ENCODE measurements at places on chromosomes 11 and 22. TPM values are rescaled to one million over a fixed set of nuclear protein-coding genes. Genes with fewer than 3 reads are reported as not detected.

Gene RAB38
- 84.7 TPM for total RNA-seq

Gene NRIP3
- total RNA-seq: 0.80 TPM

Gene PKP3
- total RNA-seq: 359 TPM

Gene CEP126
- 1.2 TPM for total RNA-seq

Gene MDK
- 40.9 TPM for total RNA-seq

Gene PGA5
- not detected for total RNA-seq

Gene MB
- 7.7 TPM for total RNA-seq

Gene FXYD6
- 1.6 TPM for total RNA-seq

Gene MS4A6A
- 4.9 TPM for total RNA-seq

Gene SAA2
- total RNA-seq: 19.0 TPM

Gene UBQLNL
- total RNA-seq: 0.08 TPM

Gene KCNA4
- total RNA-seq: not detected

Gene NELL1
- total RNA-seq: not detected

Gene TPBGL
- total RNA-seq: not detected

Gene NFAM1
- 0.88 TPM for total RNA-seq

GRCh38 chr11:125750629-125751028, 4.5 kb downstream of the PATE1 start:
- ATAC-seq: no peak

GRCh38 chr11:123478352-123478987, 48.4 kb downstream of the GRAMD1B start:
- peak; percentile 58 for ATAC-seq

- no peak for ATAC-seq
These were observed 3.2 kb upstream of the KCNE3 start for GRCh38 chr11:74470526-74470925.

DNA sequence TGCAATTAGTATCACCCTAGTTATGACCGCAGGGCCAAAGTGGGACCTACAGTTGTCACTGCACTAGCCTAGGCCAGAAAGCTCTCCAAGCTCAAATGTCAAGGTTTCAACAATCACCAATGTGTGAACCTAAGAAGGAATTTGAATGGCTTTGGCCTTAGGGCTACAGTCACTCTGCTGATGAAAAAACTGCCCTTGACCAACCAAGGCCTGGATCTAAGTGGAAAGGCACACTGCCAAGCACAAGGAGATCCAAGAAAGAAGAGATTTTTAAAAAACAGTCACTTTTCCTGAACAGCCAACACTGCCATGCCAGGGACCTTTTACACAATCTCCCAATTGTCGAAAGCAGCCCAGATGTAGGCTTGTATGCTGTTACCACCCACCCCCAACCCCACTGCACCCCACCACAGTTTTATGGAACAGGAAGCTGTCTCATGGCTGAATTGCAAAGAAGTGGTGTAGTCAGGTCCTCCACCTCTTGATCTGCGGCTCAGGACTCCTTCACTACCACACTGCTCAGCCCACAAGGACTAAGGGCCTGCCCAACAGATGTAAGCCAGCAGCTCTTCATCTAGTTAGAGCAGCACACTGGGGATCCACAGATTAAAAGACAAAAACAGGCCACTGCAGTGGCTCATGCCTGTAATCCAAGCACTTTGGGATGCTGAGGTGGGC, 32.9 kb downstream of the SMCO4 start:
- ATAC-seq: no peak

DNA sequence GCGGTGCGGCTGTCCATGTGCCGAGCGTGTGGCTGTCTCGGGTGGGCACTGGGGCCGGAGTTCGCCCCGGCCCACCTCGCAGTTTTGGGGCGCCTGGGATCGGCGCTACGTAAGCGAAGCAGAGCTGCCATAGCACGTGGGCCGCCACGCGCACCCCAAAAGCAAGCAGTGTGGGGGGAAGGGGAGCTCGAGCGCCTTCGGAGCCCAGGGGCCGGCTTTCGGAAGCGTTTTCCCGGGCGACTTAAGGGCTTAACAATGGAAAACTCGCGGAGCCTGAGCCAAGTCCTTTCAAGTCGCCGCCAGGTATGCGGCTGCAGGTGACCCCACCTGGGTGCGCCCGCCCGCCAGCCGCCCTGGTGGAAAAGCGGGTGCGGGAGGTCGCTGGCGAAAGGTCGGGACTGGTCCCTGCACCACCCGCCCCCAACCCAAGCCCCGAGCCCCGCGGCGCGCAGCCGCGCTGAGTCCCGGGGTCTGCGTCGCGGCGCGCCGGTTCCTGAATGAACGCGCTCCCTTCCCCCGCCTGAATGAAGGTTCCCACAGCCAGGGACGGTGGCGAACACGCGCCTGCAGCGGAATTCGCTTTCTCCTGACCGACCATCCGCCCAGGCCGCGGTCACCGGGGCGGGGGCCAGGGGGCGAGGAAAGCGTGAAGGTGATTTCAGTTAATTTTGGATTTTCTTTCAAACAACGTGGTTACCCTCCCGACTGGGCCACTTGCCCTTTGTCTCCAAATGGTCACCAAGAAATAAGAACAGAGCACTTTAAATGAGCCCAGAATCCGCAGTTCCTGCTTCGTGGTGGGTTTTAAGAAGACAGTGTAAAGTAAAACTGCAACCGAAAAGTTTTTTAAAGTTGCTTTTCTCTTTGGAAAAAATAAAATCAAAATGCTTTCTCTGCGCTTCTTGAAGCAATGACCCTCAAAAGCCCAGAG, 2.8 kb upstream of the CCND1 start:
- ATAC-seq: peak; percentile 8

GRCh38 chr22:19215360-19215759, 36.8 kb upstream of the SLC25A1 start:
- peak; percentile 10 for ATAC-seq

GRCh38 chr11:1195682-1196515, 27.0 kb upstream of the MUC5B start:
- no peak for ATAC-seq

GRCh38 chr11:106552694-106553203, 465.5 kb downstream of the GUCY1A2 start:
- no peak for ATAC-seq

GRCh38 chr11:13550761-13551160, 55.0 kb upstream of the PTH start:
- ATAC-seq: no peak

GRCh38 chr11:112004389-112004788, 20.8 kb upstream of the DLAT start:
- ATAC-seq: peak; percentile 48

DNA sequence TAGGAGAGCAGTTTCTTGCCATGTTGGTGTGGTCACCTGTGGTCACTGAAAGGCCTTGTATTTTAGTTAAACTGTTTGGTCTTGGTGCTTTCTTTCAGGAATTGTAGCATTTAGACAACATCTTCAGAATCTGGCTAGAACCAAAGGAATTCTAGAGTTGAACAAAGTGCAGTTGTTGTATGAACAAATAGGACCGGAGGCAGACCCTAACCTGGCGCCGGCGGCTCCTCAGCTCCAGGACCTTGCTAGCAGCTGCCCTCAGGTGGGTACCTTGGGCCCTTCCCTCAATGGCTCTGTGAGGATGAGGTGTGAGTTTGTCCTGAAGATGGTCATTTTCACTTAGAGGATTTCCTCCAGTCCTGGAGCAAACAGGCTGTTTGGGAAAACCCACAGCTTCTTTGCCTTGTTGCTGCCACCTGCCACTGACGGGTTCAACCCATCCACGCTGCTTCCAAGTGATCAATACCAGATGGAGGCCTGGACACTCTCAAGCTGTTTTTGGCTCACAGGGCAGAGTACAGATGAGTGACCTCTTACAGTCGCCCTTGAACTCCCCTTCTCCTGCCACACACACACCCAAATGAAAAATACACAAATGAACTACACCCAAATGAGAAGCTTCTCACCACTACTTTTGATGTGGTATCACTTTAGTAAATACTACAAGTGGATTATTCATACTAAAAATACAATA, 45.2 kb downstream of the PPP2R1B start:
- no peak for ATAC-seq

GRCh38 chr11:65496304-65497140, 2.3 kb upstream of the MALAT1 start:
- ATAC-seq: no peak

DNA sequence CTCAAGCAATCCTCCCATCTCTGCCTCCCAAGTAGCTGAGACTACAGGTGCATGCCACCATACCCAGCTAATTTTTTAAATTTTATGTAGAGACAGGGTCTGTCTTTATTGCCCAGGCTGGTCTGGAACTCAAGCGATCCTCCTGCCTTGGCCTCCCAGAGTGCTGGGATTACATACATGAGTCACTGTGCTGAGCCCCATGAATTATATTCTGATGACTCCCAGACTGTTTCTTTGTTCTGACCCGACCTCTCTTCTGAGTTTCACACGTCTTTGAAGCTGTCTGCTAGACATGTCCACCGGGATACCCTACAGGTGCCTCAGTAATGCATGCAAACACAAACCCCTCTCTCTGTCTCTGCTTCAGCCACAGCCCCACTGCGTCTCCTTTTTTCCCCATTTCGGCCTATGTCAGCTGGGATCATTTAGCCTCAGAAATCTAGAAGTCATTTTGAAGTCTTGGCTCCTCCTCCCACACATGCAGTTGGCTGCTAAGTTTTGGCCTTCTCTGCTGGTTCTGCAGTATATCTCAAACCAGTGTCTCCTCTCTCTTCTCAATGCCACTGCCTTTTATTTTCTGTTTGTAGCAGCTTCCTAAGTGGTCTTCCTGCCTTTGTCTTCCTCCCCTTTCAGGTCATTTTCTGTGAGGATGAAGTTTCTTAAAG, 4.8 kb downstream of the VPS26B start:
- no peak for ATAC-seq

DNA sequence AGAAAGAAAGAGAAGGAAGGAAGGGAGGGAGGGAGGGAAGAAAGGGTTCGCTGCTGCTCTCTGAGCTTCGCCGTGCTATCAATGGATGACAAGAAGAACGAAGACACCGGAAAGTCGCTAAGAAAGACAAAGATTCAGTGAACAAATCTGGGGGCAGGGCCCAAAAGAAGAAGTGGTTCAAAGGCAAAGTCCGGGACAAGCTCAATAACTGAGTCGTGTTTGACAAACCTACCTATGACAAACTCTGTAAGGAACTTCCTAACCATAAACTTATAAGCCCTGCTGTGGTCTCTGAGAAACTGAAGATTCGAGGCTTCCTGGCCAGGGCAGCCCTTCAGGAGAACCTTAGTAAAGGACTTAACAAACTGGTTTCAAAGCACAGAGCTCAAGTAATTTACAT, 2.9 kb upstream of the TTLL1 start:
- no peak for ATAC-seq

DNA sequence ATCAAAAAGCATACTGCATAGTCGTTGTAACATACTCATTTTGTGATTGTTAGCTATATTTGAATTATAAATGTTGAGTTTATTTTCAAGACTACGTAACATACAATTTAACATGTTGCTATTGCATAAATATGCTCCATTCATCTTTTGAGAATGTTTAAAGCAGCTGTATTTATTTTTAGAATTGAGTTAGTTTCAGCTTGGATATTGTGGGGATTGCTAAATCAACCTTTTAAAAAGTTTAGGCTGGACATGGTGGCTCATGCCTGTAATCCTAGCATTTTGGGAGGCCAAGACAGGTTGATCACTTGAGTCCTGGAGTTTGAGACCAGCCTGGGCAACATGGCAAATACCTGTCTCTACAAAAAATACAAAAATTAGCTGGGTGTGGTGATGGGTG, 288.1 kb downstream of the DYNC2H1 start:
- ATAC-seq: no peak

DNA sequence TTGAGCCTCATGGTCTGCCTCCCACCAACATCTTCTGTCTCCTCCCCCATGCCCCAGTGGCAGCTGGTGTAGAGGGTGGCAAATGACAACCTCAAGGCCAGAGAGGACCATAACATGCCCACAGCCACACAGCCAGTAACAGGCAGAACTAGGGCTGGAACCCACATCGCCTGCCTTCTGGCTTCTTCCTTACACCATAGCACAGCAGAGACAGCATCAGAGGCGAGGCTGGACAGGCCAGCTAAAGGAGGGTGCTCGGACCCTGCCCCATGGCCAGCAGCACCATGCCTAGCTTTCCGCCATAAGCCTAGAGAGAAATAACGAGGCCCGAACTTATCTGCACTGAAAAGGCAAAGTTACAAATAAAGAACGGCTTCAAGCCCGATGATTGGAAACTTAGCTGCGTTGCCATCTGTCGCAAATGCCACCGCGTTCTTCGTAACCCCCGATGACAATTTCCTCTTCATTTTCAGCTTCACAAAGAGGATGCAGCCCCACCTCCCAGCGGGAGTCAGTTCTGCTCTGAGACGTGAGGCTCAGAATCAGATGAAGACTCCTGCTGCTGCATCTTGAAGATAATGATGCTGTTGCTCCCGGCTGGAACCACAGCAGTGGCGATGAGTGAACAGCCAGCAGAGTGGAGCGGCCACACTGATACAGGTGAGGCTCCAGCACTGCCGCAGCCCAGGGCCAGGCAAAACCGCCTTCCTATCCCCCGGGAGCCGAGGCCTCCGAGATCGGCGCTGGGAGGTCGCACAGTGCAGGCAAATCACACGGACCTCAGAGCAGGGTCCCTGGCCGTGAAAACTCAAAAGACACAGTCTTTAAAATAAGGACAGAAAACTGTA, 73.8 kb upstream of the RTL6 start:
- ATAC-seq: no peak

- ATAC-seq: no peak
These were observed 58.8 kb downstream of the BMAL1 start for GRCh38 chr11:13336246-13336878.

- ATAC-seq: no peak
These were observed 65.1 kb downstream of the CLMP start for GRCh38 chr11:123129920-123130319.

- ATAC-seq: peak; percentile 64
These were observed 102.7 kb downstream of the COMMD9 start for GRCh38 chr11:36186340-36187175.

DNA sequence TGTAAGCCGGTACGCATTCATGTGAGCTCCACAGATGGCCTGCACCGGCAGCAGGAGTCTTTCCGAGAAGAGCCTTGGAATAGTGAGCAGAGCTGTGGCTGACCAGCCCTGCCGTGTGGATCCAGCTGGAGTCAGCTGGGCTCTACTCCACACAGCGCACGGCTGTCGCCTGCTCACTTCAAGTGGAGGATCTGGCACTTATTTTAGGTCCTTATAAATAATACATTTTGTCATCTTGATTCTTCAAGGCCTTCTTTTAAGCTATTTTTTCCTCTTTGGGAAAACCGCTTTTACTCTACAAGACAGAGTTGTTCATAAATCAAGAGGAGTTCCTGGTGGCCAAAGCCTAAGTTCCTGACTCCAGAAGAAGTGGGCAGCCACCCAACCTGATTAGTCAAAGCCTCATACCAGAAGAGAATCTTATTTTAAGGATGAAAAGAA, 93.8 kb downstream of the KCNC1 start:
- no peak for ATAC-seq

- peak; percentile 68 for ATAC-seq
These were observed 688 bp downstream of the SERPING1 start for GRCh38 chr11:57597916-57598830.

Data from esophagus mucosa (tissue), 1 donor.